NB4 (cell line): ENCODE measurements at places on chromosomes 1 and 21.

- DNase-seq: no peak
Measured at GRCh38 chr1:55559842-55560241, 344.7 kb upstream of the USP24 start.

- no peak for DNase-seq
Measured at GRCh38 chr21:45334134-45334533, 46.4 kb upstream of the POFUT2 start.

- no peak for DNase-seq
Measured at GRCh38 chr1:7781923-7782495, 2.1 kb upstream of the PER3 start.

- DNase-seq: no peak
Measured at GRCh38 chr1:24169286-24169685, 17.8 kb downstream of the IFNLR1 start.

GRCh38 chr1:242827538-242827937 is 303.0 kb upstream of the PLD5 start:
- DNase-seq: no peak

DNA sequence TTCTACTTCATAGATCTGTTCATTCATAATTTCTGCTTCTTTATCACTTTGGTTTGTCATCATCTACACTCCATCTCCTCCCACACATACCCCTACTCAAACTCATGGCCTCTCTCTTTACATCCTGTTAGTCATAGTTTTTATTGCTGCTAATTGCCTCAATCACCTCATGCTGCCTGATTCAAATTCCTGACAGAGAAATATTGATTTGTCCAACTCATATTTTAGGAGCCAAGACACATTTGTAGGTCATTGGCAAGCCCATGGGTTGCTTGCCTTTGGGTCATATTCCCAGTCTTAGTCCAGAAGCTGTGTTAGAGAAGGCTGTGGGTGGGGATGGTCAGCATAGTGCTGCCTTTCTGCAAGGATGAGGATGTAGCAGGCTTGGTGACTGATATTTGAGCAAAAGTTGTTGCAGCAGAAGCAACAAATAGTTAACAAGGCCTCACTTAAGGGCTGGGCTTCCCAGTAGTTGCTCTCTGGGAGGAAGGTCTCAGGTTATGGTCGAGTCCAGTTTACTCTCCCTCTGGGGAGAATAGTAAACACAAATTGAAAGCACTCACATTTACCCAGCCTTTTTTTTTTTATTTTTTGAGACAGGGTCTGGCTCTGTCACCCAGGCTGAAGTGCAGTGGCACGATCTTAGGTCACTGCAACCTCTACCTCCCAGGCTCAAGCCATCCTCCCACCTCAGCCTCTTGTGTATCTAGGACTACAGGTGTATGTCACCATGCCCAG is 22.4 kb upstream of the EPS15 start:
- DNase-seq: peak; percentile 75

DNA sequence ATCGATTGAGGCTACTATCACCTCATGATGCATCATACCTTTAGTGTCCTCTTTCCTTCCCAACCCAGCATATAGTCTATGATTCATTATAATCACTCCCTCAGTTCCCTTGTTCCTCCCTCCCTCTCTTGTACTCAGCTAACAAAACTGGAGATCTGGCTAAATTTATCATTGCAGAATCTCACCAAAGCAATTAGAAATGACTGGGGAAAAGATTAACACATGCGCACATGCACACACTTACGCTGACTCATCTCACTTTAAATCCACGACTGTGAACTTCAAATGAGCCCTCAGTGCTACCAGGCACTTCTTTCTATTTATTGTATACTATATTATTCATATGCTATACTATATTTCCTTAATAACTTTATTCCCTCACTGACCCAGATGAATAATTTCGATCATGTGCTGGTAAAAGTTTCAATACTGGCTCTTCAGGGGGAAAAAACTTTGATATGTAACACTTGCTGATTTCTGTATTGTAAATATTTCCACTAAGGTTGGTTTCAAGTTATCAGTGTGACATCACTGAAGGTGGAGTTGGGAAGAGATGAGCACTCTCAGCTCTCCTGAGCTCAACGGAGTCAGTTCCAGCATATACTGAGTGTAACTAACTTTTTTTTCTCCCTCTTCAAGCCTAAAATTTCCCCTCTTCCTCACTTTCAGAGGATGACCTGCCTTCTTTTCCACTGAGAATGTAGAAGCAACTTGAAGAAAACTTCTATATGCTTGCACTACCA is 613.7 kb upstream of the B3GALT2 start:
- DNase-seq: no peak

DNA sequence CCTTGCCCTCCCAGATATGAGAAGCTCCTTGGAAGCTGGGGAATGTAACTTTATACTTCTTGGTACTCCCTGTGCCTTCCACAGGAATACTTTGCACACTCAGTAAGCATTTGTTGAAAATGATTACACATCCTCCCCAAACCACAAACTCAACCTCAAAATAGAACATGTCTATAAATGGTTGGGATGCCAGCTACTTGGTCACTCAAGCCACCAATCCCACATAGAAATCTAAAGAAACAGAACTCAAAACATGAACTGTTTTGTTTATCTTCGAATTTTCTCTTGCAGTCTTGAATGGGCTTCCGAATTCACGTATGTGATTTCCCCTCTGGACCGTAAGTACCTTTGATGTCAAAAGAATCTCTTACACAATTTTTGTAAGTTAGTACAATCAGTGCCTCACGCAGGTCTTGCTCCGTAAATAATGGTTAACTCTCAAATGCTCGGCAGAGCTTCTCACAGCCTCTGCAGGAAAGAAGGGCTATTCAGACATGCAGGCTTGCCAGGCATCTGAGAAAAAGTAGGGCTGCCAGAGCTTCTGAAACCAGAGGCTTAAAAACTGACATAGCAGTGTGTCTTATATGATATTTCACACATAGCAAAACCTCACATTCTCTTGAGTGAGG is 26.9 kb downstream of the SORT1 start:
- peak; percentile 60 for DNase-seq

- DNase-seq: no peak
Measured at GRCh38 chr1:156390469-156391365, 21.7 kb downstream of the RHBG start.

DNA sequence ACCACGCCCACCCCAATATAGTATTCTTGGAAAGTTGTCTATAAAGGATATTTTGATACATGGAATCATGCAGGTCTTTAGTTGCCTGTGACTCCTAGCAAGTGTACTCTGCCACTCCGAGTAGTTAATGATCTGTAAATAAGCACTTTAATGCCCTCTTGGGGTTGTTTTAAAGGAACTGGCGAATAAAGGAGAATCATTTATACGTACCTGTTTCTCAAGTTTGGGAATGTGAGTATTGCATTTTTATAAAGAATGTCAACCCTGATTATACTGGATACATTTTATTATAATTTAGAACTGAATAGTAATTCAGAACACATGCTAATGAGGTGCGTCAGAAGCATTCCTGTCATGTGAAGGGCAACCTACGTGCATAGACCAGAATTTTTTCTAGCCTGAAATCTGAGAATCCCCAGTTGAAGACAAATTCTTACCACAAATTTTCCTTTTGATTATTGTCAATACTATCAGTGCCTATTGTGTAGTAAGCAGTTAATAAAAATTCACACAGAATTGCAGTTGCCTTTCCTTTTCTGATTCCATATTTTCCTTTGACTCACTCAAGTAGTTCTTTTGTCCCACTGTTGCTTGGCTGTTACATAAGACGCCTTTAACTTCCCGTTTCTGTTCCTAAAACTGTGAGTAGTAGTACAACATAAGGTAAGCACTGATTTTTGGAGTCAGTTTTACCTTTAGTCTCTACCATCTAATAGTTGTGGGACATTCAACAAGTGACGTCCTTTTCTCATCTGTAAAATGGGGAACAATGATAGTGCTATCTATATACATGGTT is 5.1 kb downstream of the AHCYL1 start:
- peak; percentile 41 for DNase-seq

GRCh38 chr1:240464099-240464498 is 147.9 kb downstream of the GREM2 start:
- DNase-seq: no peak

DNA sequence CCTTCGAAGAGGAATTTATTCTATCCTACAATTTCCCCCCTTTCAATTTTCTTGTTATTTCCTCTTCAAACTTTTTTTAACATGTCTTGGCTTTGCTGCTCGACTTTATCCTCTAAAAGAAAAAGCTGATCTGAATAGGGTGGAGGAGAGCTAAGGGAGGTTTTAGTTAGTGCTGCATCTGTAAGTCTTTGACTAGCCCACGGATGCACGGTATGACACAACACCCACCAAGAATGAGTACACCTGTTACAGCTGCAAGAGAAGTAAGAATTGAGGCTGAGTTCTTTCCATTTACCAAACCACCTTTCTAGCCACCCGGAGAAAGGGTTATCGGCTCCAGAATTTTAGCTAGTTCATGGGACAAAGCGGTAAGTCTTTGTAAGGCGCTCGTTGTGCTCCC is 23.8 kb downstream of the SCCPDH start:
- peak; percentile 35 for DNase-seq
